ENCODE measurements at places on chromosomes 12 and 14. TPM values are rescaled to one million over a fixed set of nuclear protein-coding genes. Genes with fewer than 3 reads are reported as not detected.

Gene PZP
- not detected for total RNA-seq

Gene CFAP54
- total RNA-seq = 0.43 TPM

Gene OR4K13
- not detected for total RNA-seq

Gene TPH2
- 0.13 TPM for total RNA-seq

Gene ZFHX2
- 3.2 TPM for total RNA-seq

Gene MYF5
- total RNA-seq = not detected

Gene ADAM20
- total RNA-seq = 1.1 TPM

Gene RNASE1
- 203 TPM for total RNA-seq

GRCh38 chr12:27965966-27966365 lies 6.6 kb downstream of the PTHLH start:
- no peak for DNase-seq

- DNase-seq = peak; percentile 94
Measured at GRCh38 chr12:54360717-54361456, 3.4 kb downstream of the GPR84 start.

DNA sequence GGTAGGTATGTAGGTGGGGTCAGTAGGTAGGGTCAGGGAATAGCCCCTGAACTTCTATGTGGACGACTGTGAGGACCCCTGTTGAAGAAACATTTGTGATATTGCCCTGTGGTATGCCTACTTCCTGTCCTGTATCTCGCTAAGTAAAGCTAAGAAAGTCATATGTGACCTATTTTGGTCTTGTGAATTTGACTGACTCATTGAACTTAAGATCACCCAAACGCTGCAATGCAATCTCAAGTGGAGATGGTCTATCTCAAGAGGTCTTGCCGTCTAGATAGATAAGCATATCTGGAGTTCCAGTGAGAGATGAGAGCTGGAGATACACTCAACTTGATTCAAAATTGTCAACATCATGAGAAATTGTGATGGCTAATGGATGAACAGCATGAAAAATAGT lies 73.8 kb downstream of the TRAFD1 start:
- no peak for DNase-seq

DNA sequence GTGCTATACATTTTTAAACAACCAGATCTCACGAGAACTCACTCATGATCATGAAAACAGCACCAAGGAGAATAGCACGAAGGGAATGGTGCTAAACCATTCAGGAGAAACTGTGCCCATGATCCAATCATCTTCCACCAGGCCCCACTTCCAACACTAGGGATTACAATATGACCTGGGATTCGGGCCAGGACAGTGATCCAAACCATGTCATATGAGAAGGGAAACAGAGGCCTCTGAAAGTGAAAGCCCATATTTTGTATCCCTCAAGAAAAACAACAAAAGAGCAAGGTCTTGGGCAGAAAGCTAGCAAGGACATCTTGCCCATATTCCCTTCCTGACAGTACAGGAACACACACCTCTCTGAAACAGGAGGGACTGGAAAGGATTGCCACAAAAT lies 163.9 kb upstream of the VASH1 start:
- DNase-seq = no peak

DNA sequence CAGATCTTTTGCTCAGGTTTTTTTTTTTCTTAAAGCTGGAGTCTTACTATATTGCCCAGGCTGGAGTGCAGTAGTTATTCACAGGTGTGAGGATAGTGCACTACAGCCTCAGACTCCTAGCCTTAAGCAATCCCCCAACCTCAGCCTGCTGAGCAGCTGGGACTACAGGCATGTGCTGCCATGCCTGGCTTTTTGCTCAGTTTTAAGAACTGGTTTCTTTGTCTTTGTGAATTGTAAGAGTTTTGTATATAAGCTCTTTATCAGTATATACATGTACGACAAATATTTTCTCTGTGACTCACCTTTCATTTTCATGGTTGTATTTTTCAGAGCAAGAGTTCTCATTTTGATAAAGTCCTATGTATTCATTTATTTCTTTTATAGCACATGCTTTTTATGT lies 33.3 kb upstream of the C2CD5 start:
- no peak for DNase-seq

- peak; percentile 56 for DNase-seq
Measured at GRCh38 chr12:117189725-117190209, 503 bp downstream of the FBXO21 start.

GRCh38 chr14:92481386-92481785 lies 32.2 kb upstream of the RIN3 start:
- DNase-seq = no peak

DNA sequence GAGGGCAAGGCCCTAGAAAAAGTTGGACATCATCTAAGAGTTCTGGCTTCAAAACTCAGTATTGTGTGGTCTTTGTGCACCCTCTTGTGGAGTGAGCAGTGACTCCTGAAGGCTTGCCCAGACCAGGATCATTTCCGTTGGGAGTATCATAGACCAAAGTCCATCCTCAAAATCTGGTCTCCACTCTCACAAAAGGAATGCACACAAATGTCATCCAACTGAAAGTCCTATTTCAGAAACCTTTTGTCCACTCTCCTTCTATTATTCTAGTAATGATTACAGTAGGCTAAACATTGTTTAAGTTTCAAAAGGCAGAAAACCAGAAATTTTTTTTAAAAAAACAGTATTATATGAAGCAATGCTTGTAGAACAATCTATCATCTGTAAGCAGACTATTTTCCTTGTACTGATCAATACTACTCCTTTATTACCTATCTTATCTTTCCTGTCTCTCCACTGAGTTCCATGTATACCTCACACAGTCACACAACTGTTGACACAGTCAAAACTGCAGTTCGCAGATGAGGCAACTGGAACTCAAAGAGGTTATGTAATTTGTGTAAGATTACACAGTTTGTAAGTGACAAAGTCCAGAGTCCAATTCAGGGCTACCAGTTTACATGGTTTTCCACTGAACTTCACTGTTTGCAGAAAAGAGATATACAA lies 41.4 kb downstream of the COX16 start:
- no peak for DNase-seq

DNA sequence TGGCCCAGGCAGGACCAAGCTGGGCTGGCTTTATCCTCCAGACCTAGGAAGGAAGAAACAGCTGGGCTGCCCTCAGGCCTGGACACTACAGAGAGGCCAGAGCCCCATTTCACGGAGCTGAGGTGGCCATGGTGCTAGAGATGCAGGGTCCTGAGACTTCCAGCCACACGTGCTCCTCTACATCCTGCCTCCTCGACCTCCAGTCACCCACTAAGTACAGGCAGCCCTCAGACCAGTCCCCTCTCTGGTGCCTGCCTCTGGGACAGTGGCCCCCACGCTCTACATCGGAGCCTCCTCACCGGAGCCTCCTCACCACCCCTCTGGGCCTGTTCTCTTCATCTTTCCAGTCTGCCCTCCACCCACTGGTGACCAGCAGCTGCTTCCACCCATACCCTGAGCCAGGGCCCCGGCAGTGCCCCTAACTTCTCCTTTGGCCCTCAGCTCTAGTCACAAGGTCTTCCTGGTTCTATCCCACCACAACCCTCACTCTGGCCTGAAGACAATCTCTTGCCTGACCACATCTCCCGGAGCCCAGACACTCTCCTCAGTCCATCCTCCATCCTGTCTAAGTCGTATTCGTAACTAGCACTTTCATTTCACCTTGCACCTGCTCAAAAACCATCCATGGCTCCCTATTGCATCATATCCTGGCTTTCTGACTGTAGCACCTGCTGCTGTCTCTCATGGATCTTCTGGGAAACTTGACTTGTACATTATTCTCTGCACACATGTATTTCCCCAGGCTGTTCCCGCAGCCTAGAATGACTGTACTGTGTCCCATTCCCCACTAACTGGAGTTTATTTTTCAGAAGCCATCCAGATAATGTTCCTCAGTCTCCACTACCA lies 43.9 kb downstream of the DIO3 start:
- DNase-seq = no peak

GRCh38 chr14:38505973-38506249 lies 250.0 kb upstream of the CLEC14A start:
- DNase-seq = no peak

GRCh38 chr12:108989376-108989775 lies 31.5 kb downstream of the SVOP start:
- no peak for DNase-seq

- DNase-seq = no peak
Measured at GRCh38 chr14:60165547-60165876, 314 bp upstream of the DHRS7 start.

GRCh38 chr12:130498589-130499385 lies 161.1 kb downstream of the PIWIL1 start:
- DNase-seq = no peak

DNA sequence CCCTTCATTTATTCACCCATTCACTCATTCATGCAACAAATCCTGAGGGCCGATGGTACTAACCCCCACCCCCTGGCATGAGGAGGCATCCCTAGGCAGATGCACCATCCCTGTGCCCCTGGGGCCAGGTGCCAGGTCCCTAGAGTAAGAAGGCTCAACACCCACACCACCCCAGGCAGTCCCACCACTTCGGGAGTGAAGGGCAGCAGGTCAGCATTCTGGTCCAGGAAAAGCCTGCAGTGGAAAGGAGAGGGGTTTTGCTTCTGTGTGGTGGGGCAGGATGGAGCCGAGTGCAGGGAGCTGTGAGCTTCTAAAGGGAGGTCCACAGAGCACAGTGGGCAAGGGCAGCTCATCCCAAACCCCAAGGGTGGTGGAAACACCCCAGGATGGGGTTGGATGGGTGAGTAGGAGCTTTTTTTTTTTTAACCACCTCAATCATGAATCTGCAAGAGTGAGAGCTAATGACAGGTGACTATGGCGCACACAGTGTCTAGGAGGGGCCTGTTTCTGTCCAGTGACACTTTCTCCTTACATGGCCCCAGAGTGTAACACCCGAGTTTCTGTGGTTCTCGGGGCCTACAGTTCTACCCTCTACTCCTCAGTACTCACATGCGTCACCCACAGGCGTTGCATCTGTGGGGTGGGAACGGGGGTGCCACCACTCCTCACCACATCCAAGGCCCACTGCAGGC lies 414.3 kb downstream of the TMEM121 start:
- no peak for DNase-seq

DNA sequence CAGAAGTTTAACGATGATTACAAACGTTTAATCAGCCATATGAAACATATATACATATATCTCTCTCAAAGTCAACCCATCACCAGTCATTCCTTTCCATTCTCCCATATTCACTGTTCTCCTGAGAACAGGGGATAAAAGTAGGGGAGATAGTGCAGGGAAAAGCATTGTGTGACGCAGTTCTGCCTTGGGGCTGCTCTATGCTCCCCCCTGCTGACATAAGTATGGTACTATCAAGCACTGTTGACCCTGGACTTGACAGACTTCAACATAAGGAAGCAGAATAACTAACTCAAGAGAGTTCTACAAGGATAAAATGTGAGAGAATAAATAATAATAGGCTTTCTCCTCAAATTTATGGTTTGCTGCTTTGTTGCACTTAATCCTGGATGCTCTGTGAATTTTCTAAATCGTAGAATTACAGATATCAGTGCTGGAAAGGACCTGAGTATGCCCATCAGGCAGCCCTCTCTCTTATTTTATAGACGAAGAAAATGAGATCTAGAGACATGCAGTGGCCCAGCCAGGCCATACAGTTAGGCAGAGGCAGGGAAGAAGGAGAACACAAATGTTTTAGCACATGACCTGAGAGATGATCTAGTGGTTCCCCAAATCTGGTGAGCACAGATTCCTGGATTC lies 87.2 kb downstream of the SCN8A start:
- DNase-seq = no peak

- no peak for DNase-seq
Measured at GRCh38 chr14:33564774-33565630, 385.9 kb downstream of the EGLN3 start.

DNA sequence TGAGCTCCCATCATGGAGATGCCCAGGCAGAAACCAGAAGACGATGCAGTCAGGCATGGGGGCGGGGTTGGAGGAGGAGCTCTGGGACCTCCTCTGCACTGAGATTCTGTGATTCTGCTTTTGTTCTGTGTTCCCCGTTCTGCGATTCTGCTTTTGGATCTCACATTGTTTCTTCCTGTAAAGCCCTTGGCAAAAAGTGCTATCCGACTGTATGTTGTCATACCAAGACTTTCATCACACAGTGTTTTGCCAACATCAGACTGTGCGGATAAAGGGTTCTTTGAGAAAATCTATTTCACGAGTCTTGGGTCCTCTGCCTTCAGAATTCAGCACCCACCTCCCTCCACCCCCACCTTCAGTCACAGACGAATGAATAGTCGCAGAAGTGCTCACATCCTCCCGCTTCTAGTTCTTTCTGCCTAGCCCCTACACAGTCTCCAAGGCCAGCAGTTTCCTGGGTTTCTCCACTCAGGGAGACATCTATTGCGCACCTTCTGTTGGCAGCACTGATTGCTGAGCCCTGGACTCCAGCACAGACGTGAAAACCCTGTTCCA lies 24.7 kb upstream of the PWP1 start:
- no peak for DNase-seq

GRCh38 chr12:80837342-80837978 lies 100.3 kb downstream of the LIN7A start:
- DNase-seq = no peak

DNA sequence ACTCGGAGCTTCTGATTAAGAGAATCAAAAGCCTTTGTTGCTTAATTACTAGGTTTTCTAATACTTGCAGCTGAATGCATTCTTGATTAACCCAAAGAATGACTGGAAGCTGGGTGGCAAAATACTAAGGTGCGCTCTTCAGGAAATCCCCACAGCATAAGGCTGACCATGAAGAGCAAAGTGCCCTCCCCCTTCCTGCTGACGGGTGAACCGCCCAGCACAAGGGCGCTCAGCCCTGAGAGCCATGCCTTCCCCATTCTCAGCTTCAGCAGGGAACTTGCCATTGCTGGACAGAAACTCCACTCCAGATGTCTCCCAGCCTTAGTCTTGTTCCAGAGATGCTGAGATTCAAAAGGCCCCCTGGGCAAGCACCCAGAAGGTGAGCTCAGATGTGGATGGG lies 27.2 kb upstream of the FBRSL1 start:
- DNase-seq = no peak

DNA sequence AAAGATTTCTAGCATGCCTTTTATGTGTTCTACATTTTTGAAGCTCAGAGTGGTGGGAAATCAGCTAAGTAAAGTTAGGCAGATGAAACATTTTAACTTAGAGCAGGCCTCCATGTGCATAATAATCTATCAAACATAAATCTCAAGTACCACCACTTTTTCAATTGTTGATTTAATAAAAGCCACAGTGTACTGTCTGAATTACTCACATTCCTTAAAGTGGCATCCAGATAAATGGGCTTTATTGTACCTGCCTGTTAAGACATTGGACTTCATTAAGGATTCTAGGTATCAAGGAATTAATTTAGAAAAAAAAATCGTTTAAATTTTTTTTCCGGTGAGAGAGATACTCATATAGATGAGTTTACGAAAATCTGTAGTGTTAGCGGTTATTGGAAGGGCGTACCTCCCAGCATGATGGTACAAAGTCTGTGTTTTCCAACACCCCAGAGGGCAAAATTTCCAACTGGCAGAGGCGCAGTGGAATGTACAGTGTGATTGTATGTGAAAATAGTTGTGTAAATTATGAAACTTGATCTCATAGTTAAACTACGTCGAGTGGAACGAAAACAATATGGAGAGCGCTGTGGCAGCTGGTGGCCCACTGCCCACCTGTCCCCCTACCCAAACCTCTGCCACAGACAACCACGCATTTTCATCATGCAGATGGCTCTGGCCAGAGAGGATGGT lies 25.0 kb downstream of the ELK3 start:
- DNase-seq = no peak

- DNase-seq = no peak
Measured at GRCh38 chr12:127145241-127145928, 1121.6 kb upstream of the TMEM132C start.

Measured in mucosa of descending colon (tissue), 3 donors.